ENCODE measurements at places on chromosomes 3 and 15.

DNA sequence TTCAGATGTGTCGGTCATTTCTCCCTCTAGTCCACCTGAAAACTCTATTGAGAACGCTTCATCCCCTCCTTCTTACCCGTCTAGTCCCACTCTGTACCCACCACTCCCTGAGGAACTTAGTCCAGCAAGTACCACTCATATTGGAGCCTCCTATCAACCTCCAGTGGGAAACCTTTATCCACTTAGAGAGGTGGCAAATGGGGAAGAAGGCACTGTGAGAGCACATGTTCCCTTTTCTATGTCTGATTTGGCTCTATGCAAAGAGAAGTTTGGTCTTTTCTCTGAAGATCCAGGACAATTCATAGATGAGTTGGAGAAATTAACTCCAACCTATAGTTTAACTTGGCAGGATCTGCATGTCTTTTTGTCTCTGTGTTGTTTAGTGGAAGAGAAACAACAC is 17.0 kb upstream of the RPN1 start:
- DNase-seq, result no peak

GRCh38 chr3:177538750-177539730 is 341.8 kb upstream of the TBL1XR1 start:
- no peak for DNase-seq

DNA sequence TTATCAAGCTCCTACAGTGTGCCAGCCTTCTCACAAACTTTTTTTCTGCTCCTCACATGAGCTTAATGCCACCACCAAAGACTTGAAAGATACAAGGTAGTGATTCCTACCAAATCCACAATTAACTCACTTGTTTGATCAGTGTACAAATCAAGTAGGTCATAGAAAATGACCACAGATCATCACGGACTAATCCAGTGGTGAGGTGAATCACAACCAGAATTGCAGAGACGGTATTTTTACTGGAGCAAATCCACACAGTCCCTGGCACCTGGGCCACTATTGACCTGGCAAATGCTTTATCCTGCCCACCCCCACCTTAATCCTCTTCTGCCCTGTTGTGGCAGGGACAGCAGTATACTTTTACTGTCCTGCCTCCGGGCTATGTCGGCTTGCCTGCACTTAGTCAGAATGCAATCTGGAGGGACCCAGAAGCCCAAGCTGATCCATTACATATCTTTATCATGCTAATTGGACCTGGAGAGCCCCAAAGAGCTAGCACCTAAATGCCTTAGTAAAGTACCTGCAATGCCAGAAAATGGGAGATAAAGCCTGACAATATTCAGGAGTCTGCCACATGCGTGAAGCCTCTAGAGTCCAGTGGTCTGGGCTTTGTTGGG is 83.9 kb upstream of the CDV3 start:
- no peak for DNase-seq

- DNase-seq, result no peak
These were observed 11.0 kb downstream of the PRKCD start for GRCh38 chr3:53171827-53172505.

DNA sequence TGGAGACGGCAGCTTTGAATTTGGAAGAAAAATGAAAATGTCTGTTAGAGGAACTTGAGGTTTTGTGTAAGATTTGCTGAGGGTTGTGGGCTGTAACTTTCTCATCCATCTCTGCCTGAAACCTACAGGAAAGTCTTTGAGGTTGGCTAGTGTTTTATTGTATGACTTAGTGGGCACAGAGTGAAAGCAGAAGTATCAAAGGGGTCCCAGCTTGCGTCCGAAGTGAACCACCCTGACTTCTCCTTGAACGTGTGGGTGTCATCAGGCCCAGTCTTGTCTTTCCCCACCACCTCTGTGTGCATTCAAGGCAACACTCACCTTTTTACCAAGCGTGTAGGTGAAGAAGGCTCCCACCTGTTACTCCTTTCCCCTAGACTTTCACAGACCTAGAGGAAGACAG is 682.1 kb upstream of the CFAP20DC start:
- DNase-seq, result no peak

- DNase-seq, result no peak
These were observed 49.6 kb downstream of the RFTN1 start for GRCh38 chr3:16463914-16464313.

All from effector memory CD8-positive, alpha-beta T cell (primary cell).